ENCODE measurements at places on chromosomes 4 and X.

- no peaks in the 10 kb centered on the region for H3K27me3 ChIP-seq
- no peak for DNase-seq
- no peaks in the 10 kb centered on the region for H3K4me1 ChIP-seq
- no peak overlapping the region for H3K27ac ChIP-seq
Observed at GRCh38 chr4:94504545-94504944, 52.8 kb downstream of the PDLIM5 start.

GRCh38 chr4:67894659-67895058 is 10.9 kb upstream of the TMPRSS11D start:
- H3K4me3 ChIP-seq: no peak overlapping the region
- DNase-seq: no peak
- no peak overlapping the region for H3K27ac ChIP-seq
- no peaks in the 10 kb centered on the region for H3K36me3 ChIP-seq

DNA sequence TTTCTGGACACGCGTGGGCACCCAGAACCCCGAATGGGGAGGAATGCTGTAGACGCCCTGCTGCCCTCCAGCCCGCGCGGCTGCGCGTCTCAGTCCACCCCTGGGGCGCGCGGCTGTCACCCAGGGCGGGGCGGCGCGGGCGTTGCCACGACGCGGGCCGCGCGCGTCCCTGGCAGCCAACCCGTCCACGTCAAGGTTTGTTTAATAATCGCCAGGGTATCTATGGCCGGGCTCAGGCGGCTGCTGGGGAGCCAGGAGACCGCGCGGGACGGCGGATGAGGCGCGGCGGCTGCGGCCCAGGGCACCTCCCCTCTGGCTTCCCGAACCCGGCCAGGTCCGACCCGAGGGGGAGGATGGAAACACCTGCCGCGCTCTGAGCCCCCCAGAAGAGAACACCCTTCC is at the start of gene SPATA18:
SPATA18 (plus strand) TSS at position 92 of the 402 bp plus-strand sequence. CDS start 401 bp downstream, outside the sequence.
- H3K36me3 ChIP-seq: no peaks in the 10 kb centered on the region
- H3K27ac ChIP-seq: no peak within 1 kb of the TSS
- DNase-seq: peak; percentile 20
- peaks cover 73% of the 10 kb centered on the region for H3K27me3 ChIP-seq
- H3K4me1 ChIP-seq: peaks cover 15% of the 10 kb centered on the region
- H3K4me3 ChIP-seq: peak within 1 kb of the TSS; percentile 72

DNA sequence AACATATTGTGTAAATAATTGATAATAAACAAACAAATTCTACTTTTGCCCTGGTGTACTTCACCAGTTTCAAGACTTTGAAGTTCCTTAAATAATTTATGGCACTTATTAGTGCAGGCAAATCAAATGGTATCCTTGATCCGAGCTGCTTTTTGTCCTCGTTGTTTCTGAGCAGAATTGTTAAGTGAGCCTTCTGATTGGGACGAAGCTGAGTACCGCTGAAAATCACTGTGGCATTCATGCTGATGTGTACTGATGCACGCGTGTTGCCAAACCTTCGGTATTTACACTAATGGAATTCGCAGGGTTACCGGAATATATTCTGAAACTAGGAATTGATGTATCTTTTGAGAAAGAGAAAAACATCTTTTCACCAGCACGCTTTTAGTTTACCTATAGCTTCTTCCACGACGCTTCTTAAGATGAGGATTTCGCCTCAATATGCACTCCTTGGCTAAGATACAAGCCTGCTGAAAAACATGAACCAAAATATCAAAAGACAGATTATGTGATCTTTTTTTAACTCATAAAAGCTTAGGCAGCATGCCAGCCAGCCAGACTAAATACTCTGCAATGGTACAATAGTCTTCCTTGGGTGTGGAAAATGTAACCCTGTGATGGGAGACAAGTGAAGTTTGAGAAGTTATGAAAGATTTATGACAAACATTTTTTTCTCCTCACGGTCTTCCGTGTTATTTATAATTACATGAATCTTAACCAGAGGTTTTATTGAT is 48.9 kb upstream of the TENM3 start:
- no peaks in the 10 kb centered on the region for H3K27me3 ChIP-seq
- no peak overlapping the region for H3K27ac ChIP-seq
- no peak for DNase-seq
- no peaks in the 10 kb centered on the region for H3K4me1 ChIP-seq

DNA sequence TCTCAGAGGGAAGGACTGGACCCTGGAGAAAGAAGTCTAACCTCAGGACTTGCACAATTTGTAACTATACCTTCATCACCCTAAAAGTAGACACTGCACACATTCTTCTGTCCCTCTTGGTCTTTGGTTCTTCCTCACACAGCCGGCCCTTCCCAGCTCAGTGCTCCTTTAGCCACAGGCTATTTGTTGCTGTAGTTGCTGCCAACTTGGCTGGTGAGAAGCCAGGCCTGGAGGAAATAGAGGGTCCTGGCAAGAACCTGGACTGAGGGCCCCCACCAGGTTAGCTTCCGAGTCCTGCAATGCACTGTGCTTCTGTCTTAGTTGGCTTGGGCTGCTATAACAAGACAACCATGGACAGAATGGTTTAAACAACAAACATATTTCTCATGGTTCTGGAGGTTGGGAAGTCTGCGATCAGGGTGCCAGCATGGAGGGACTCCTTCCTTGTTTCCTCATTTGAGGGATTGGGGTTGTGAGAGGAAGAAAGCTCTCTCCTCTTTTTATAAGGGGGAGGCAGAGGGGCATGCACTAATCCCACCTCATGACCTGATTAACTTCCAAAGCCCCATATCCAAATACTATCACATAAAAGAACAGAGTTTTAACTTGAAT is 4.4 kb upstream of the FGF5 start:
- peaks cover 16% of the 10 kb centered on the region for H3K4me1 ChIP-seq
- no peak overlapping the region for H3K27ac ChIP-seq
- no peaks in the 10 kb centered on the region for H3K36me3 ChIP-seq
- H3K27me3 ChIP-seq: peaks cover 71% of the 10 kb centered on the region
- no peak for DNase-seq

DNA sequence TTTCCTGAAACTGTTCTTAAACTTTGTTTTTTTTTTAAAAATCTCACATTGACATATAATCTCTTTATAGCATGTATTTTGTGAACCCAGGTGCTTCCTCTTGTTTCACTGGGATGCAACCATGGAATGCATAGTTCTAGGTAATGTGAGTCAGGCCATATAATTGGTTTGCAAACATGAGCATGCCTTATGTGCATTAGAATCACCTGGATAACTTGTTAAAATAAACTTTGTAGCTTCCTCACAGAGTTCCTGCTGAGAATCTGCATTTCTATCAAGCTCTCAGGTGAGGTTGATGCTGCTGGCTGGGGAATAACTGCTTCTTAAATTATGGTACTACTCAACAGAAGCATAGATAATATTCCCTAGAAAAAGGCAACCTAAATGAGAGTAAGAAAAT is 940.3 kb upstream of the LCORL start:
- H3K4me1 ChIP-seq: no peaks in the 10 kb centered on the region
- H3K4me3 ChIP-seq: no peak overlapping the region

DNA sequence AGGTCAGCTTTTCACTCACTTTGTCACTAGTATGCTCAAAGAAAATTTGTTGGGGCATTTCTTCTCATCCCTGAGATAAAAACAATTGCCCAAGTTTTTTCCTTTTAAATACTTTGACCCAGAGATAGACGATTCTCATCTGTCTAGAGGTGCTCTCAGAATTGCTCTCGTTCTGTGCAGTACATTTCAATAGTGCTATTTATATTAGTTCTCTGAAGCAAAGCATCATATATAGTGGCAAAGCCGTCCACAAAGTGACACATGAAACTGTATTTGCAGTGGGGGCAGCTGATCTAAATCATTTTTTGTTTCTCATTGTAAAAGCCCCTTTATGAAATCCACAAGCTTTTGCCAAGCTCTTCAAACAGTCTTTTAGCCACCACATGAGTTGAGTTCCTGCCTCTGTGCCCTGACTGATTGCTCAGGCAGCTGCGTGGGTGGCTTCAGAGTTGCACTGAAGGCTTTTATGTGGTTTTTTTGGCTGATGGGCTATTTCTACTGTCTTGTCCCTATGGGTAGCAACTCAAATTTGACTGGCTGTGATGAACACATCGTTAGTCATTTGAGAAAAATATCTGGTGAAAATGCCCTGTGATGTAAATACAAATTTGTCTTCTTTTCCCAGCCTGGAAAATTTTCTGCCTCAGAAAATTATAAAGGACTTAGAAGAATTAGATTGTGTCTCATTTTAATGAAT is 119.1 kb upstream of the OTUD4 start:
- no peaks in the 10 kb centered on the region for H3K27me3 ChIP-seq
- DNase-seq: peak; percentile 25
- H3K27ac ChIP-seq: no peak overlapping the region
- peaks cover 5% of the 10 kb centered on the region for H3K4me1 ChIP-seq
- no peaks in the 10 kb centered on the region for H3K36me3 ChIP-seq

- DNase-seq: no peak
- no peaks in the 10 kb centered on the region for H3K4me1 ChIP-seq
- H3K36me3 ChIP-seq: no peaks in the 10 kb centered on the region
- no peaks in the 10 kb centered on the region for H3K27me3 ChIP-seq
- no peak overlapping the region for H3K27ac ChIP-seq
Observed at GRCh38 chr4:160485071-160485687, 1382.3 kb downstream of the RAPGEF2 start.

DNA sequence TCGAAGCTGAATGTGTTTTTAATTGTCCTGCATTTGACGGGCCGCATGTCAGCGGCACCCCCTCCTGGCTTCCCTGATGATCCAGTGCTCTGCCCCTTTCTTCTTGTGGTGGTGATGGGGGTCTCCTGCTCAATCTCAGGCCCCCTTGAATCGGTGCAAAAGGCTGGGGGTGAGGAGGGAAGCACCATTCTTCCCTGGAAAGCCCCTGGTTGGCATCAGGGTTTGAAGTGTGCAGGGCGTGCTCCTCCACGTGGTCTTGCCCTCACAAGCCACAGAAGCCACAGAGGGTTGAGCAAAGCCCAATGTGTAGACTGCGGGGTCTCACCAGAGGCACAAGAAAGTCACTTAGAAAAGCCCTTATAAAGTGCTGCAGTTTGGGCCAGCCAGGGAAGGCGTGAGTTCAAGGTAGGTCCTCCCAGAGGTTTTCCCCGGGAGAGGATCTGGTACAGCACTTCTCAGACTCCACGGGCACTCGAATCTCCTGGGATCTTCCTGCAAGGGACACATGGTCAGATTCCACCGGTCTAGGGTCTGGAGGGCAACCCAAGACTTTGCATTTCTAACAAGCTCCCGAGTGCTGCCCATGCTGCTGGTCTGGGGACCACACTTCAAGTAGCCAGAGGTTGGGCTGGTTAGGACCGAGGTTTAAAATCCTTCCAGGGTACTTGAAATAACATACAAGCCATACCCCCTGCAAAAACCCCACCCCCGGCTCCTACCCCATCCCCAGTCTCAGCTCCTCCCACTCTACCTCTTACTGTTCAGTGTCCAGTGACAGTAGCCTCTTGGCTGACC is 35.1 kb downstream of the PSAPL1 start:
- peaks cover 11% of the 10 kb centered on the region for H3K27me3 ChIP-seq
- H3K4me3 ChIP-seq: no peak overlapping the region
- DNase-seq: no peak
- no peaks in the 10 kb centered on the region for H3K36me3 ChIP-seq
- H3K27ac ChIP-seq: no peak overlapping the region
- no peaks in the 10 kb centered on the region for H3K4me1 ChIP-seq

- DNase-seq: no peak
- H3K4me3 ChIP-seq: no peak overlapping the region
- H3K4me1 ChIP-seq: no peaks in the 10 kb centered on the region
Observed at GRCh38 chr4:88728146-88728545, 30.5 kb upstream of the NAP1L5 start.

DNA sequence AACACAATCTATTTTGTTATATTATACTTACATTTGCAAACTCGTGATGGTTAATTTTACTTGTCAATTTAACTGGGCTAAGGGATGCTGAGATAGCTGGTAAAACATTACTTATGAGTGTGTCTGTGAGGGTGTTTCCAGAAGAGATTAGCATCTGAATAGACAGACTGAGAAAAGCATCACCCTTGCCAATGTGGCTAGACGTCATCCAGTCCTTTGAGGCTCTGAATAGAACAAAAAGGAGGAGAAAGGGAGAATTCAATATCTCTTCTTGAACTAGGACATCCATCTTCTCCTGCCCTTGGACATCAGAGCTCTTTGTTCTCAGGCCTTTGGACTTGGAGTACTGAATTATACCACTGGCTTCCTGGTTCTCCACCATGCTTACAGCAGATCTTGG is 154.6 kb downstream of the EPHA5 start:
- H3K27me3 ChIP-seq: no peaks in the 10 kb centered on the region
- no peak for DNase-seq
- H3K27ac ChIP-seq: no peak overlapping the region
- H3K4me3 ChIP-seq: no peak overlapping the region

DNA sequence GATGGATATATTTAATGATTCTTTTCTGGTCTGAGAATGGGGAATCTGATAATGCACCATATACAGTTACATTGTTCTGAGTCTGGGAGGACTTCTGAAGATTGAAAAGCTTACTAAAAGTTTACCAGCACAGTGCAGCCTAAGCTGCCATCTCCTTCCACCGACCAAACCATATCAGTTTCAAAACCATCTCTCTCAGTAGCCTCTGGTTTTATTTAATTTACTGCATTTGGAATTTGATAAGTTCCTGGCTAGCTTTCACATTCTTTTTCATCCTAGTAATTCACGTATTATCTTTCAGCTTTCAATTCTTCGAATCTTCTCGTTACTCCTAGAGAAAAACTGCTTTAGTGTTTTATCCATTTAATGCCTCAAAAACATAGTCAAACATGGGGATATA is 181.4 kb upstream of the HCCS start:
- no peaks in the 10 kb centered on the region for H3K27me3 ChIP-seq
- H3K4me3 ChIP-seq: no peak overlapping the region
- no peaks in the 10 kb centered on the region for H3K36me3 ChIP-seq
- no peaks in the 10 kb centered on the region for H3K4me1 ChIP-seq

DNA sequence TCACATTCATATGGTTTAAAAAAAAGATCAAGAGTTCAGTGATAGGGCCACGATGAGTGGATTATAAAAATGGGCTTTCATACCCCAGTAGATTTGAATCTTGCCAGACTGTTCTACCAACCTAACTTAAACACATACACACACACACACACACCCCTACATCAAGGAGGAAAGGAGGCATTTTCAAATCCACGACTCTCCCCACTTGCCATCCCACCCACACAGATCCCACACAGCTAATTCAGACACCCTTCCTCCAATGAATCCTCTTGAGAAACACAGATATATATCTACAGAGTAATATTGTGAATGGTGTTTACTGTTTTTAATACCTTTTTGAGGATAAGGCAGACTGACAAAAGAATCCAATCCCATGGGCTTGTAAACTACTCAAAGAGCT is 16.8 kb downstream of the SUPT20HL1 start:
- no peaks in the 10 kb centered on the region for H3K36me3 ChIP-seq
- no peak overlapping the region for H3K27ac ChIP-seq
- peaks cover 10% of the 10 kb centered on the region for H3K27me3 ChIP-seq
- no peaks in the 10 kb centered on the region for H3K4me1 ChIP-seq
- DNase-seq: no peak

GRCh38 chrX:39676434-39676833 is 421.3 kb downstream of the BCOR start:
- H3K27me3 ChIP-seq: no peaks in the 10 kb centered on the region
- no peak overlapping the region for H3K27ac ChIP-seq
- DNase-seq: no peak
- H3K4me3 ChIP-seq: no peak overlapping the region
